Glutamatergic neuron (in vitro differentiated cells): ENCODE measurements at places on chromosomes 7 and 10.

DNA sequence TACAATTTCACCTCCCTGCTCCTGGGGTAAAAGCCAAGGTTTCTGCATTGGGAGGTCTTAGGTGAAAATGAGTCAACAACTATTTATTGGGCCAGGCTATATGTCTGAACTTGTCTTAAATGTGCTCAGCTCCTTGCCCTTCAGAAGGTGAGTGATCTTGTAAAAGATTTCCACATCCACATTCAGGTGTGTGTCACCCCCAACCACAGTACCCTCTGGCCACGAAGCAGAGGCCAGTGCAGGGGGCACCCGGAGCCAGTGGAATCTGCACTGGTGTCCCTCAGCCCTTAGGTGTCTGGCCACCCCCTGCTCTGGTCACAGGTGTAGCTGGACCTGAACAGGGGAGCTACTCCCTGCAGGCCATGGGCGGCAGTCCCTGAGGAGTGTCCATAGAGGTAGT lies 198.5 kb downstream of the PAXIP1 start:
- no peak for DNase-seq

- no peak for DNase-seq
Measured at GRCh38 chr10:938941-939678, 7.6 kb upstream of the LARP4B start.

- DNase-seq, result no peak
Measured at GRCh38 chr7:6290319-6290741, 17.9 kb upstream of the CYTH3 start.

DNA sequence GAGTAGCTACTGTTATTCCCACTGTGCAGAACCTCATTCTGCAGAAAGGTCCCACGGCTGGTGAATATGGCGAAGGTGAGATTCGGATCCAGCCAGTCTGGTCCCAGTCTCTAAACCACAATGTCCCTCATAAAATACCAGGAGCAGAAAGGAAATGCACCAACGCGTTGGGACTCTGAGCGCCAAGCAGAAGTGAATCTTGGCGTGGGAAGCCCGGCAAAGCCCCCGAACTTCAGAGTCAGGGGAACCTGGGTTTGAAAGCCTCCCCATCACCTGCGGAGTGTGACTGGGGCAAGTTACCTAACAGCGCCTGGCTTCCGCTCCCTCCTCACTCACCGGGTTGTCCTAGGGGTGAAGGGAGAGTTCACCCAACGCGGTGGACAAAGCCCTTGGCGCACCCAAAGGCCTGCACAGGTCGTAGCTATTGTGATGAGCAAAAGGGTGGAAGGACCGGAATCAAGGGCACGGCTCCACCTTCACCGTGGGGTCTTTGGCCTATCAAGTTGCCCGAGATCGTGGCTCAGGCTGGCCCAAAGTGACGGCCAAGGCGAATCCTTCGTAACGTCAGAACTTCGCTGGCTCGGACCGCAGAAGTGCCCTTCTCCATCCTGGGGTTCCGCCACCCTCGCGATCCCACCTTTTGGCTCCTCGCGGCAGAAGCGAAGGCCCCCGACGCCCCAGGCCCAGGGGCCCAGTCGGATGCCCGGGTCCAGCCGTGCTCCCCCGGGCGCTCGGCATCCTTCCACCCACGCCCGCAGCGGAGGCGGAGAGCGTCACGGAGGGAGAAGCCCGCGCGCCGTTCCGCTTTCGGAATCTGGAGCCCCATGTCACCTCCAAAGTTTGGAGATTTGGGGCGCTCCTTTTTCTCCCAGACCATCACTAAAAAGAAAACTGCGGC lies 811 bp downstream of the RGS10 start:
- DNase-seq, result no peak

GRCh38 chr7:116595063-116595462 lies 70.2 kb downstream of the CAV1 start:
- no peak for DNase-seq
